Stimulated activated CD8-positive, alpha-beta memory T cell treated with anti-CD3 and anti-CD28 coated beads, Interleukin-4, amount 100 ng/mL, for 48 hours (primary cell): ENCODE measurements at places on chromosomes 13 and 19.

DNA sequence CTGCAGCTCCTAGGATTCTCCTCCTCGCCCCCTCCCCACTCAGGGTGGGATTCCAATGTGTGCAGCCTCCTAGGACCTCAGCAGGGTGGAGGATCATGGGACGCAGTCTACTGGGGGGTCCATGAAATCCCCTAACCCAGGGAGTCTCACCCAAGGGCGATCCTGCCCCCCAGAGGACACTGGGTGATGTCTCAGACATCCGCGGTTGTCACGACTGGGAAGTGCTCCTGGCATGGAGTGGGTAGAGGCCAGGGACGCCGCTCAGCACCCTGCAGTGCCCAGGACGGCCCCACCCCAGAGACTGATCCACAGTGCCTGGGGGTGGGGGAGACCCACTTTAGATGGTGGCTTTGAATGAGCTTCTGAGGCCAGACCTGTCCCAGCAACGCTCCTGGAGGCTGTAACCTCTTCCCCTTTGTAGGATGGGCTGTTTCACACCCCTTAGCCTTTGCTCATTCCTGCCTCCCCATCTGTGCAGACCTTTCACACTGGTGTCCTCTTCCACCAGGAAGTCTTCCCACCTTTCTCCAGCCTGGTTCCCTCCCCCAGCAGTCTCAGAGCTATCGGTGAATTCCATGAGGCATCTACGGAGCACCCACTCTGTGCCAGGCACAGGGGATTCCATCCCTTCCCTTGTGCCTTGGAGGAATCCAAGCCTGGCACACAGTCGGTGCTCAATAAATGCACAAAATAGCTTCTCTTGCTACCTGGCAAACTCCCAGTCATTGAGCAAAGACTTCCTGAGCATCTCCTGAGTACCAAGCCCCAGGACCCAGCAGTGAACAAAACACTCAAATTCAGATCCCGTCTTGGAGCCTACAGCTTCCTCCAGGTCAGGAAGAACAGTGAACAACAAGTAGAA lies 10.5 kb downstream of the SMIM24 start:
- no peak for DNase-seq

DNA sequence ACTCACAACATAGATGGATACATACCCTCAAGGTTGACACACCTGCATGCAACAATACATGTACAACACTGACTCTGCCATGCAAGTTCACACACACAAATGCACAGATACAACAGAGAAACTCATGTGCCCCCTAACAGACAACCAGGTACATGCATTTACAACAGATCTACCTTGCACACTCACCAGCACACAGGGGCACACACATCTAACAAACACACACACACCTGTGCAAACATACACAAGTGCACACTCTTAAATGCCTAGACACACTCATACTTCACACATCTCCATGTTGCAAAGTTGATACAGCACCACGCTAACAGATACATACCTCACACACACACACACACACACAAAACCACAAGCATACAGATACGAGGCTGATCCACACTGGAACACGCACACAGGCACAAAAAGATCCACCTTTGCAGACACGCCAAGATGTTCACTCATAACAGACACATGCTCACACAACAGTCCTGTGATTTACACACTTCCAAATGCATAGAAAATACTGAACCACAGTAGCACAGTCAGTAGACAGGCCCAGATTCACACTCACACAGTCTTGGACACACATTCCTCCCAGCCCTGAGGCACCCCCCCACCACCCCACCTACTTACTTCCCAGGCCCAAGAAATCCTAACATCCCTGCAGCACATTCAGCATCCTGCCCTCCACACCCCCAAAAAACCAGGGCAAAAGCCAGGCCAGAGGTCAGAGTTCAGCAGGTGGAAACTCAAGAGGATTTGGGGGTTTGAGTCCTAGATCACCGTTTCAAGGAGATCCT lies 1.4 kb downstream of the LRFN1 start:
- no peak for DNase-seq

GRCh38 chr19:13207846-13208671 lies 57.8 kb downstream of the IER2 start:
- DNase-seq = peak; percentile 70

- no peak for DNase-seq
Measured at GRCh38 chr19:2385053-2385721, 25.1 kb downstream of the TMPRSS9 start.

- DNase-seq = no peak
Measured at GRCh38 chr19:32053861-32054260, 291.5 kb upstream of the ZNF507 start.

- no peak for DNase-seq
Measured at GRCh38 chr13:112042496-112042895, 24.5 kb upstream of the SOX1 start.

DNA sequence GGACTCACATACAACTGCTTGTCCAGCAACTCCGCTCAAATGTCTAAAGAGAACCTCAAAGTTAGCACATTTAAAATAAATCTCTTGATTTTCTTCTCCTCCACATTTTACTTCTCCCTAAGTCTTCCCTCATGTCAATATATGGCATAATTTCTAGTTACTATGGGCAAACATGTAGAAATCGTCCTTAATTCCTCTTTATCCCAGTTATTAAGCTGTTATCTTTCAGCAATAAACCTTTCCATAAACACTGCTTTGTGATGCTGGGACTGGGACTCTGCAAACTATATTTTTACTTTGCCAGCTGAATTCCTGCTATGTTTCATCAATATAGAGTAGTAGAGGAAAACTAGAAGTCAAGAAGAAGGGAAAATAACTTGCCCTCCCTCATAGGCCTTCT lies 99.7 kb downstream of the KCNRG start:
- no peak for DNase-seq

- DNase-seq = no peak
Measured at GRCh38 chr19:10737722-10738121, 19.8 kb downstream of the DNM2 start.

GRCh38 chr19:33684538-33685232 lies 62.9 kb downstream of the CHST8 start:
- DNase-seq = no peak

DNA sequence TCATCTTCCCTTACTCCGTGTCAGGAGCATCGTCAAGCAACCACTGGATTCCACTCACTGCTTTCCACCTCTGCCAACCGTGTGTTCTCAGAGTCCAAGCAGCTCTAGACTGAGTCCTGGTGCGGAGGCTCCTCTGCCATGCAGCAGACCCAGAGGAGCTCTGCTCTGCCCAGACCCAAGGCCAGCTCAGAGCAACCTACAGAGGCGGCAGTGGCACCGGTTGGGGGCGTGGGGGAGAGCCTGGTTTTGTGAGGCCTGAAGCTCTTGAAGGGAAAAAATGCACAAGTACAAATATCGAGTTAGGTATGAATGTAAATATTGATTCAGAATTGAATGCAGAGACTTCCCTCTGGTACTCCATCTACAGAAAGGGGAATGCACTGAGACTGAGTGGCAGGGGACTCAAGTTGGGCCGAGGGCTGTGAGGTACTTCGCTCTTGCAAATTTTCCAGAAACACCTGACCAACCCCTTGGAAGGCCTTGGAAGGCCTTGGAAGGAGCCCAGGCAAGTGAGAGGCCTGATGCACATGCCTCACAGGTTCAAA lies 46.7 kb downstream of the GJA3 start:
- DNase-seq = no peak

DNA sequence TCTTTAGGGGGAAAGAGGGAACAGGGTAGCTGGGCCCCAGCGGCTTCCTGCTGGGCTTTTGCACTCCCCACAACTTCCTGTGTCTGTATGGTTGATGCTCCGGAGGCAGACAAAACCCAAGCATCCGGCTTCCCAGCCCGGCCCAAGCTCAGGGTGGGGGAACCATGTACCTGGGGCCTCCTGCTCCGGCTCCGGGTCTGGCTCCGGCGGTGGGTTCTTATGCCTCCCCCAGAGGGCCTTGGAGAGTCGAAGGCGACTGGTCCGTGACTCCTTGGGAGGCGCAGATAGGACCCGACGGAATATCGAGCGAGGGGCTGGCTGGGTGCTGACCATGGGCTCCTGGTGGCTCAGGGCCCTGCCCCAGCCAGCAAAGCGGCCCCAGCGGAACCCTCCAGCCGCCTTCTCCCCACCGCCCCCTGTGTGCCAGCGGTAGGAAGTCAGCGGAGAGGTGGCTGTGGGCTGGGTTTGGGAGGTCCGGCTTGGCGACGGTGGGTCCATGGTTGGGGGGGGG lies 428 bp downstream of the RASAL3 start:
- DNase-seq = peak; percentile 82

GRCh38 chr13:36822785-36823184 lies 3.8 kb downstream of the RFXAP start:
- DNase-seq = no peak

DNA sequence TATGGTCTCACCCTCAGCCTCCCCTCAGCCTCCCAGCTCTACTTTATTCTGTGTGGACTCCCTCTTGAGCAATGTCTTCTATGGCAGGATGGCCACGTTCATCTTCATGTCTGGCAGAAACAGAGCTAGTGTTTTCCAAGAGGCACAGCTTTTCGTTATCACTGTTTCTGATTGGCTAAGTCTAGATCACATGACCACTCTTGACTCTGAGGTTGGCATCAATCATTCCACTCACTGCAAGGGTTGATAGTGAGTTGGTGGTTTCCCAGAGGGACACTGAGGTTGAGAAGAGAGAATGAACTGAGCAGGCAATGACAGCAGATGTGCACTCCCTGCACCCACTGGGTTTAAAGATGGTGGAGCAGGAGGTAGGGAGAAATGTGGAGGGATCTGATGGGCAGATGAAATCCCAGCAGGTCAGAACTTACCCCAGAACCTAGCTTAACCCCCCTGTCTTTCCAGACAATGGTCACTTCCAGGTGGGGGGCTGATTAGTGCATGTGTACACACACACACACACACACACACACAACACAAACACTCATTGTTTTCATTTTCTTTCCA lies 26.3 kb upstream of the UQCRFS1 start:
- no peak for DNase-seq

- no peak for DNase-seq
Measured at GRCh38 chr19:2491130-2491801, 15.3 kb downstream of the GADD45B start.

GRCh38 chr13:47036294-47037008 lies 139.6 kb upstream of the HTR2A start:
- DNase-seq = no peak

GRCh38 chr13:91368676-91369440 lies 21.4 kb downstream of the MIR17HG start:
- DNase-seq = no peak

- no peak for DNase-seq
Measured at GRCh38 chr19:38031423-38031770, 124.4 kb downstream of the SIPA1L3 start.

- DNase-seq = no peak
Measured at GRCh38 chr19:31096935-31097545, 252.2 kb downstream of the TSHZ3 start.

DNA sequence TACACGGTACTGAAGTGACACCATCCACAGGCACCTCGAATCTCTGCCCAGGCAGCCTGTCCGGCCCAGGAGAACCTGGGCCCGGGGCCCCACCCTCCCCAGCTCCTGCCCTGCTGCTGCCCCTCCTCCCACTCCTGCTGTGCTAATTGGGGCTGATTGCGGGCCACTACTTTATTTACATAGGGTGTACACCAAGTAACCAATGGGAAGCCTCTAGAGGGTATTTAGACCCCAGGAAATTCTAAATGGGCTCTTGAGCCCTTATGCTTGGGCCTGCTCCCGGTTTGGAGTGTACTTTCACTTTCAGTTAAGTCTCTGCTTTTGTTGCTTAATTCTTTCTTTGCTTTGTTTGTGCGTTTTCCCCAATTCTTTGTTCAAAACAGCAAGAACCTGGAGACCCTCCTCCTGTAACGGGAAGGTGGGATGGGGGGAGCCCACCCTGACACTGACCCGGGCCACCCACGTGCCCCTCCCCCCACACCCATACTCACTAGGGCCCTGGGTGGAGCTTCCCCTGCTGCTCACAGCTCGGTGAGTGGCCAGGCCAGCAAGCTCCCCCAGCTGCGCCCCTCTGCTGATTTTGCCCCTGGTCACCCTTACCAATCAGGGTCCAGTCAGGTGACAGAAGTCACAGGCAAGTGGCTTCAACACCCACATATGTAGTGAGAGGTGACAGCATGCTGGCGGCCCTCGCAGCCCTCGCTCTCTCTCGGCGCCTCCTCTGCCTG lies 9.4 kb downstream of the SCGB2B2 start:
- DNase-seq = no peak

DNA sequence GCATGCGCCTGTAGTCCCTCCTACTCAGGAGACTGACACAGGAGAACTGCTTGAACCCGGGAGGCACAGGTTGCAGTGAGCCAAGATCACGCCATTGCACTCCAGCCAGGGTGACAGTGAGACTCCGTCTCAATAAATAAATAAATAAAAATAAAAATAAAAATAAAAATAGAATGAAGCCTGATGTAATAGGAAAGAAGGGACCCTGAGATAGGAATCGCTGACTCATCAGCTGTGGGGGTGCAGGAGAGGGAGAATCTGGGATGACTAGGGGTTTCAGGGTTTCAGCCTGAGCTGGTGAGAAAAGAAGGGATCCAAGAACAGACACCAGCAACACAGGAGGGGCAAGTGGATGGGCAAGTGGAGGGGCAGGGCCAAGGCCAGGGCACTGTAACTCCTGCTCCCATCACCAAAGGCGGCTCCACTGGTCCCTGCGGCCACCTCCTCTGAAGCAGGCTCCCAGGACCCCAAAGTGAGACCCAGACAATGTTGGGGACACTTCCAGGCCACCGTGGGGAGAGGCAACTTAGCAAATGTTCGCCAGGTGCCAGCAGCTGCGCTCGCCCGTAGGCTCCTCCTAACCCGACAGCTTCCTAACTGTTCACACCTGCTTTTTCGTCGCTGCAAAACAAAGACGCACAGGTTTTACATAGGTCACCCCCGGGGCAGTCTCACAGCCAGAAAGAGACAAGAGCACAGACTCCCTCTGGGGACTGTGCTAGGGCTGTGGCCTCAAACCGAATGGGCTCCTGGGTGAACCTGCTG lies 1.2 kb downstream of the HAUS8 start:
- DNase-seq = no peak

- DNase-seq = no peak
Measured at GRCh38 chr13:60690604-60691003, 293.6 kb downstream of the TDRD3 start.

DNA sequence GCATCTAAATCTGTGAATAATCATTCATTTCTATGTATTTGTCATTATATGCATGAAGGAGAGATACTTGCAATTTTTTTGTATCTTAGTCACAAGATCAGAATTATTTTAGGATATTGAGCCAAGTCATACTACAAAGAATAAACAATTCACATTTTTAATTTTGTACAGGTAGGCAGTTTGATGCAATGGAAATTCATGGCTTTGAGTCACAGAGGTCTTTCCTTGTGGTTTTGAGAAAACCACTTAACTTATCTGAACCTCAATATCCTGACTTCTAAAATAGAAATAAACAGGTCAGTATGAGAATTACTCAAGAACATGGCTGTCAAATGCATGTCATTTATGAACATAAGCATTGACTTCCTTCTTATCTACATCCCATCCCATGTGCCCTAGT lies 221.4 kb upstream of the SLC10A2 start:
- DNase-seq = no peak

GRCh38 chr19:46451352-46451751 lies 20.0 kb downstream of the PNMA8A start:
- no peak for DNase-seq

- DNase-seq = no peak
Measured at GRCh38 chr13:74259641-74260040, 125.4 kb upstream of the KLF12 start.
